ENCODE measurements at places on chromosomes 11 and 22.

GRCh38 chr11:66124564-66124963 lies 54.5 kb downstream of the PACS1 start:
- DNase-seq = no peak

DNA sequence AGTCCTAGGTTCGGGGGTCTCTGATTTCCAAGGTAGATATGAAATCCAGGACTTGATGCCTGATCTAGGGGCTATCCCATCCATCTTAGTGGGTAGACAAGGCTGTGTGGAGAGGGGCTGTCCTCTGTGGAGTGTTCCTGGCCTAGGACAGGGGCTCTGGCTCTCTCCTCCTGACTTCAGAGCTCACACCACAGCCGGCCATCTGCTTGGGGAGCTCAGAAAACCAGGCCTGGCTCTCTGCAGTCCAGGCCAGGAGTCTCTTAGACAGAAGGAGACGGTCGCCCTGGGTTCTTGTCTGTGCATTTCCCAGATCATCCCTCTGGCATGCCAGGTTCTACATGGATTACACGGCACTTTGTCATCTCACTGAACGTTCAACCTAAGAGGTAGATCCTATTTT lies 17.9 kb downstream of the TUB start:
- DNase-seq = no peak

GRCh38 chr22:36991206-36991605 lies 28.0 kb downstream of the TST start:
- DNase-seq = no peak

DNA sequence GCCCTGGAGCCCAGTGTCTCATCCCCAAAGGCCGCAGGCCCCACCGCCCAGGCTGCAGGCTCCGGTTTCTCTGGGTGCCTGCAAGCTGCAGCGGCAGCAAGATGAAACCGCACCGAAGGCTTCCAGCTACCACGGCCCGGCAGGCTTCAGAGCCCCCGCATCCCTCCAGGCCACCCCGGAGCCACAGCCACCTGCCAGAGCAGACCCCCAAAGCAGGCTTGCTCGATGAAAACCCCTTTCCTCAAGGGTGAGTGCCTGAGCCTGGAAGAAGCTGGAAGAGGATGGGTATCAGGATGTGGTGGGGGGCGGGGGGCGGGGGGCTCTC lies 24.5 kb upstream of the GNB1L start:
- DNase-seq = no peak

- no peak for DNase-seq
Measured at GRCh38 chr11:86142170-86142569, 73.3 kb upstream of the PICALM start.
